ENCODE measurements at places on chromosomes 11 and 22.

- H3K4me3 ChIP-seq: no peak overlapping the region
- H3K36me3 ChIP-seq: no peaks in the 10 kb centered on the region
- H3K27ac ChIP-seq: no peak overlapping the region
- DNase-seq: no peak
Measured at GRCh38 chr11:37689951-37690350, 1091.9 kb upstream of the RAG2 start.

DNA sequence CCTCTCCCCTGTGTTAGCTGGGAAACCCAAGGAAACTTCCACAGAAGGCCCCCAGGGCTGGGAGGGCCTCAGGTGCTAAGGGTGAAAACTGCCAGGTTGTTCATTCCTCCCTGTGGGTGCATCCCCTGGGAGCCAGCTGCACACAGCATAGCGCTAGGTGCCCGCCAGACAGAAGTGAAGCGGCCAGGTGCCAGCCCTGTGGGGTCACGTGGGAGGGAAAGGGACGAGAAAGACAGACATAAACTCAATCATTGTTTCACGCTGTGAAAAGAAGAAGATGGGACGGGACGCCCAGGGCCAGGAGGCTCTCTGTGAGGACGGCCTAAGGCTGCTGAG is 31.6 kb upstream of the HMOX1 start:
- DNase-seq: no peak
- H3K27me3 ChIP-seq: peaks cover 20% of the 10 kb centered on the region
- no peak overlapping the region for H3K4me3 ChIP-seq

DNA sequence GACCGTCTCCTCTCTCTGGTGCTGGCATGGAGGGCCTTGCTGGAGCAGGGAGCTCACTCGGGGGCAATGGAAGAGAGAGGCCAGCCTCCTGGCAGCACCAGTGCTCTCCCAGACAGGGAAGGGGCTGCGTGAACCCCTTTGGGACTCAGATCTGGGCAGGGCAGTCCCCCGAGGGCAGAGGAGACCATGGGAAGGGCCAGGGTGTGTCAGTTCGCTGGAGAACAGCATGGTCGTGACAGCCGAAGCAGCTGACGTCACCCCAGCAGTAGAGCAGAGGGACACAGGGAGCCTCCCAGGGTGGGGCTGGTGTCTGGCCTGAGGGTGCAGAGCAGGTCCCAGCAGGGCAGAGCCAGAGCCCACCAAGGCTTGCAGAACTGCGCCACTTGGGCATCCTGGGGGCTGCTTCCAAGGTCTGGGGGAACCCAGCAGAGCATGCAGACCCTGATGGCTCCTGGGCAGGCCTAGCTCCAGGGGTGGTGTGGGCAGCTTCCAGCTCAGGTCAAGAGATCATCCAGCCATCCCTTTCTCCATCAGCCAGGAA is 71.0 kb upstream of the KCNQ1OT1 start:
- H3K27me3 ChIP-seq: peaks cover 31% of the 10 kb centered on the region
- no peak for DNase-seq
- H3K36me3 ChIP-seq: peaks cover 10% of the 10 kb centered on the region
- peak overlapping the region; percentile 45 for H3K27ac ChIP-seq

GRCh38 chr11:63783925-63784592 is 15.5 kb upstream of the ZFTA start:
- H3K27me3 ChIP-seq: peaks cover 14% of the 10 kb centered on the region
- H3K36me3 ChIP-seq: no peaks in the 10 kb centered on the region
- no peak overlapping the region for H3K27ac ChIP-seq
- peaks cover 8% of the 10 kb centered on the region for H3K4me1 ChIP-seq
- no peak for DNase-seq

DNA sequence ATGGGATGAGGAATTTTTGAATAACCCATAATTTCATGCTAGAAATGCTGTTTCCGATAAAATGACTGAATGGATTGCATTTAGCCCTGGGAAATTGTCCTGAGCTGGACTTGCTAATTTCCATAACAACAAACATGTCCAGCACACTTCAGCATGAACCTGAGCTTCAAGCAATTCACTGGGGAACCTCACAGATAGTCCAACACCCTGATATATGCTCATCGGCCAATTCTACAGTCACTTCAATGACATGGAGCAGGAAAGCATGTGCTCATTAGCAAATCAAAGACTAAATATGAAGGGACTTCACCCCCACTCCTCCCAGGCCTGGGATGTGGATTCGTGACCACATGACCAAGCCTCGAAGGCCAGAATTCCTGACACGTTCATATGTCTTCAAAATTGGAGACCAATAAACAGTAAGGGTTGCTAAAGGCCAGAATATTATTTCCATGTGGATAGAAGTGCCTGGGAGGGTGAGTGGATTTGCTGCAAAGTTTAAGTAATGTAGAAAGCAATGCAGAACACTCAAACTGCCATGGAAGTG is 131.9 kb downstream of the SLC1A2 start:
- DNase-seq: no peak
- H3K4me1 ChIP-seq: peaks cover 6% of the 10 kb centered on the region
- H3K4me3 ChIP-seq: no peak overlapping the region
- no peak overlapping the region for H3K27ac ChIP-seq
- no peaks in the 10 kb centered on the region for H3K27me3 ChIP-seq
- H3K36me3 ChIP-seq: no peaks in the 10 kb centered on the region

GRCh38 chr11:74248469-74248868 is 63.0 kb downstream of the P4HA3 start:
- no peaks in the 10 kb centered on the region for H3K27me3 ChIP-seq
- peaks cover 21% of the 10 kb centered on the region for H3K36me3 ChIP-seq
- H3K4me1 ChIP-seq: no peaks in the 10 kb centered on the region
- H3K4me3 ChIP-seq: no peak overlapping the region
- H3K27ac ChIP-seq: no peak overlapping the region

- H3K36me3 ChIP-seq: peaks cover 45% of the 10 kb centered on the region
- peaks cover 81% of the 10 kb centered on the region for H3K4me1 ChIP-seq
Measured at GRCh38 chr22:21759646-21760376, 24.2 kb upstream of the YPEL1 start.

DNA sequence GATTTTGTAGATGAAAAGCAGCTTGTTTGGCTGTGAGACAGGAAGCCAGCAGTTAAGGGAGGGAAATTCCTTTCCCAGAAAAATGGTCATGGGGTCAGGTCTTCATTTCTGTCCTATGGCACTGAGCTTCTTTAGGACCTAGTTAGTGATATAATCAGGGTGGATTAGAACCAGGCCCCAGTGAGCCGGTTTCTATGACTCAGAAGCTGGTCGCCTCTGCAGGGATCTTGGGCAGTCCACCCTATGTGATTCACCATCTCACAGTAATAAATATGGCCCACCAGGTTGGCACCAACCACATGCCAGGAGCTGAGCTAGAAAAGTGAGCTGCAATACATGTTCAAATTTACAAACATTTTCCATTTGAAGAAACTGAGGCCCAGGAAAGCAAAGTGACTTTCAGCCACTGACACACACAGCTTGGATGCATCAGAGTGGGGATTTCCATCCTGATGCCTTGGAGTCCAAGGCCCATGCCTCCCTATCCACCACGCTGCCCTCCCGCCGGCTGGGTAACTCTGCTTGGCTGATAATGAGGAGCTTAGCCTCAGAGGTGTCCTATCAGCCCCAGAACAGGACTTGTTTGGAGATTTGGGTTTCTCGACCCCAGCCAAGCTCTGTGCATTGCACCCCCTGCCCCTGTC is 42.0 kb downstream of the CD82 start:
- H3K36me3 ChIP-seq: peaks cover 18% of the 10 kb centered on the region
- DNase-seq: no peak
- peak overlapping the region; percentile 99 for H3K27ac ChIP-seq
- no peaks in the 10 kb centered on the region for H3K27me3 ChIP-seq
- peaks cover 48% of the 10 kb centered on the region for H3K4me1 ChIP-seq
- H3K4me3 ChIP-seq: no peak overlapping the region

GRCh38 chr11:33932721-33933120 is 40.8 kb upstream of the LMO2 start:
- no peaks in the 10 kb centered on the region for H3K36me3 ChIP-seq
- DNase-seq: no peak
- H3K4me3 ChIP-seq: no peak overlapping the region
